Left colon (tissue), 2 donors: ENCODE measurements at places on chromosomes 11 and 22.

DNA sequence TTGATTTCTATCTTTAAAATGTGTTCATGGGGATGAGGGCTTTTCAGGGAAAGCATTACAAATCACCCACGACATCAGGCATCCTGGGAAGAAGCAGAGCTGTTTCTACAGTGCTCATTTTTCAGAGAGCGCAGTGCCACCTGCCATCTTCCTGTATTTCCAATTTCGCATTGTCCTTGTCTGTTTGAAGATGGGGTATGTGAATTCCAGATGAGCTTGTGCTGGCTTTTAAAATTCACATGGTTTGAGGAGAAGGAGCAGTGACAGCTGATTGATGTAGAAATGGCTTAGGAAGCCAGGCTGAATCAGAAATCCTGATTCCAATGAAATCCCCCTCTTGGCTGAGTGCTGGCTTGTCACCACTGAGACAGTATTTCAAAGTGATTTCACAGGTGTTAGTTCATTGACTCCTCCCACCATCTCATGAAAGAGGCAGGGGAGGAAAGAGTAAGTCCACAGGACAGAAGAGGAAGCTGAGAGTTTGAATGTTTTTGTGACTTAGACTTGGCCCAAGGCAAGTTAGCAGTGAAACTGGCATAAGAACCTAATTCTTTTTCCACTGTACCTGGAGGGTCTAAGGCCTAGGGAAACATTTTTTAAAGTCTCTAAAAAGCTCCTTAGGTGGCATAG, 344.6 kb upstream of the C11orf87 start:
- no peak for DNase-seq

GRCh38 chr22:38423512-38424503, 31.2 kb downstream of the KCNJ4 start:
- no peak for DNase-seq

GRCh38 chr11:74751303-74751702, 2.7 kb downstream of the RNF169 start:
- DNase-seq, result no peak

GRCh38 chr11:75536786-75537641, 11.3 kb upstream of the GDPD5 start:
- no peak for DNase-seq

DNA sequence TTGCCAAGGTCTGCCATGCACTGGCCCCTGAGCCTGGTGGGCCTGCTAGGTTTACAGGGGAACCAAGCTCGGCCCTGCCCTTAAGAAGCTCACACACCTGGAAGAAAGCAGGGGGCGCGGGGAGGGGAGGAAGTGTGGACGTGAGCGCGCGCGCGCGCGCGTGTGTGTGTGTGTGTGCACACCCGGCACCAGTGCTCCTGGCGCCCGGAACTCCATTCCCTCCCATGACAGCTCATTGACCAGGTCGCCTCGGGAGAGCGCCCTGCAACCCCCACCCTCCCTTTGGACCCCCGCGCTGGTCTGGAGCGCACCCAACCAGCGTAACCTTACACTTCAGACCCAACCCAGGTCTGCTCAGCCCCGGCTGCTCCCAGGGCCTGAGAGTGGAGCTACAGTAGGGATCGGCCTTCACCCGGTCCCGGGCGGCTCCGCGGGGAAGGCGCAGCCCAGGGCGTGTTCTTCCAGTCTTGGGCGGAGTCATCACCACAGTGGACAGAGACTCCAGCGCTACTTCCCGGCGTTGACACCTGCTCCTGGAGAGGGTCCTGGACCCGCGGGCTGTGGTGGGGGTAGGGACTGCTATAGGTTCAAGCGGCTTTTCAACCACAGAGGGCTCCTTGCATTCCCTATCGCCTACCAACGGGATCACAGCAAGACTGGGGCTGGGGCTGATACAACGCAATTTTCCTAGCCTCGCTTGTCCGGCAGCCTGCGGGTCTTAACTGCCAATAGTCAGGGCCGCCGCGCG, 1.5 kb downstream of the GALNT18 start:
- DNase-seq, result peak; percentile 77

GRCh38 chr11:61033417-61033816, 61.9 kb downstream of the CD6 start:
- no peak for DNase-seq

GRCh38 chr22:44187652-44188230, 7.0 kb downstream of the PARVG start:
- no peak for DNase-seq

- no peak for DNase-seq
Observed at GRCh38 chr11:128690665-128691101, 3.2 kb upstream of the FLI1 start.

- DNase-seq, result no peak
Observed at GRCh38 chr11:37963440-37963839, 1365.4 kb upstream of the RAG2 start.

GRCh38 chr22:41799486-41800347, 762 bp upstream of the CCDC134 start:
- DNase-seq, result peak; percentile 40

DNA sequence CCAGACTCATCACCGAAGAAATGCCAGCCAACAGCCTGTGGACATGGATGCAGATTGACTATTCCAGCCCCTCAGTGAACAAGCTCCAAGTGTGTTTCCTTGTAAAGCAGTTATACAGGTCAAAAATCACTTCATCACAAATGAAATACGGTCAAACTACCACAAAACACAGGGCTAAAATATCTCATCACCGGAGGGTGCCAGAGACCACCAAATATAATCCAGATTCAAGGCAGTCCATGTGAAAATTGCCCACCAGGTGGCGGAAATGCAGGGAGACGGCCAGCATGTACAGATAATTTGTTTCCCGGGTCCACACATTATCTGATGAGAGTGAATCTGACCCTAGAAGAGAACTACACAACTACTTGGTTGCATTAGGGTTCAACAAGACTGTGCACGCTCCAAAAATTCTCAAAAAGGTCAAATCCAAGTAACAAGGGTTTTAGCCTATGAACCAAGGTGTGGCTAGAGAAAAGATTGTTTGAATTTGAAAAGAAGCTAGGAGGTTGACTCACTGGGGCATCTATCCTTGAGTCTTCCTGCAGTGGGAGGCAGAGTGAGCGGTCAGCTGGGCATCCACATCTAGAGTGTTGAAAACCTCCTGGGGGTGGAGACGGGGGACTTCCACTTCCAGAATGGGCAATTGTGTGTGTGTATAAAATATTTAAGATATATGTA, 71.7 kb downstream of the IGLL5 start:
- peak; percentile 88 for DNase-seq

- peak; percentile 46 for DNase-seq
Observed at GRCh38 chr11:65927904-65928397, 8.7 kb downstream of the DRAP1 start.

GRCh38 chr22:19707347-19708290, 6.7 kb upstream of the SEPTIN5 start:
- DNase-seq, result no peak

- peak; percentile 64 for DNase-seq
Observed at GRCh38 chr11:61602775-61603569, 22.1 kb upstream of the SYT7 start.
